HCT116 (cell line): ENCODE measurements at places on chromosomes 12 and 14. TPM values are rescaled to one million over a fixed set of nuclear protein-coding genes. Genes with fewer than 3 reads are reported as not detected.
A peak's percentile ranks its signal among the peaks of the same experiment; 100 is the strongest.

DNA sequence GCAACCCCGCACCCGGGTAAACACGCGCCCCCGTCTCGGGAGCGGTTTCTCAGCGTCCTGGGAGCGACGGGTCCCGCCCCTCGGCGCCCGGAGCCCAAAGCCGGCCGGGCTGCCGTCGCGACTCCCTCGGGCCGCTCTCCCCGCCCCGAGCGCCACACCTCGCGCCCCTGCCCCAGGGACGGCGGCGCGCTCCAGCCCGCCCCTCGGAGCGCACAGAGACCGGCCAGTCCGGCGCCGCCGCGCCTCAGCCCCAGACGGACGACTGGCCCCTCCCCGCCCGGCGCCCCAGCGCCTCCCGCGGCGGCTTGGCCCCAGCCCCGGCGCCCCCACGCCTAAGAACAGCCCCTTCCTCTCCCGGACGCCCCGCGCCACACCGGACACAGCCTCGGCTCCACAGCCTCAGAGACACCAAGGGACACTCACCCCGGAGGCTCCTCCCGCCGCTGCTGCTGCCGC lies 411 bp downstream of the BTBD7 start:
- DNase-seq = no peak

The IKZF4 gene
- 8.5 TPM for total RNA-seq

The WNT1 gene
- total RNA-seq = not detected

DNA sequence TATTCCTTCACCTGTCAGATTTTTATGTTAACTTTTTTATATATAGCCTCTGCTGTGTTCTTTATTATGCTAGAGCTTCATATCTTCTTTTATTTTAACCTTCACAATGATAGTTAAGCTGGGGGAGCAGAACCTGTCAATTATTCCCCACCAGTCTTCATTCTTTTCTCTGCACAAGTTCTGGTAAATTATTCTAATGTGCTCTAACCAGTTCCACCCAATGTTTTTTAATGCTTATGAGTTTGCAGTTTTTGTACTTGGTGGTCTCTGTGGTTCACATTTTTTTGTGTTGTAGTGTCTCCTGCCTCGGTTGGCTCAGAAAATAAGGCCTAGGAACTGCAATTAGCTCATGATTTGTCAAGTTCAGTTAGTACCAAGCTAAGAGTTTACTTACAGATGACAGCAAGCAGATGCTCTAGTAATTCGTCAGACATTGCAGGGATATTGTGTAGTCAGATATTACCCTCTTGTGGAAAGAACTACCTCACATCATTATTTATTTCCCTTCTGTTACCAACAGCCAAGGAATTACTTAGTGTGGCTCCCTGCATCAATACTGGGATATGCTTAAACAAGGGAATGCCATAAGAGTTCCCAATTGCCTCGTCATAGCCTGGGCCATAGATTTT lies 14.5 kb downstream of the DYRK2 start:
- no peak for DNase-seq

DNA sequence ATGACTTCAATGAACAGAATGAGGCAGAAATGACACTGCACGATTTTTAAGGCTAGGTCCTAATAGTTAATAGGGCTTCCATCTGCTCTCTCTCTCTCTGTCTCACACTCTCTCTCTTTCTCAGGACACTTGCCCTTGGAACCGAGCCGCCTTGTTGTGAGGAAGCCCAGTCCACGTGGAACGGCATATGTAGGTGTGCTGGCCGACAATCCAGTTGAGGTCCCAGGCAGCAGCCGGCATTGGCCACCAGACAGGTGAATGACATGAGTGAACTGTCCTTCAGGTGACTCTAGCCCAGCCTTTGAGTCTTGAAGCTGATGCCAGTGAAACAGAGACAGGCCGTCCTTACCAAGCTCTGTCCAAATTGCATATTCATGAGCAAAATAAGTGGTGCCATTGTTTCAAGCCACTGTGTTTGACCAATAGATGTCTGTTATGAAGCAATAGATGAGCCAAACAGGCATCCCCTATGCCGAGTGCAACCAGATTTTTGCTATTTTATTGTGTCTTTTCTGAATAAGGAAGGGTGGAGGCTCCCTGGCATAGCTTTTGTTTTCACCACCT lies 217.5 kb upstream of the LHX5 start:
- DNase-seq = no peak

The B4GALNT3 gene
- 18.2 TPM for total RNA-seq

DNA sequence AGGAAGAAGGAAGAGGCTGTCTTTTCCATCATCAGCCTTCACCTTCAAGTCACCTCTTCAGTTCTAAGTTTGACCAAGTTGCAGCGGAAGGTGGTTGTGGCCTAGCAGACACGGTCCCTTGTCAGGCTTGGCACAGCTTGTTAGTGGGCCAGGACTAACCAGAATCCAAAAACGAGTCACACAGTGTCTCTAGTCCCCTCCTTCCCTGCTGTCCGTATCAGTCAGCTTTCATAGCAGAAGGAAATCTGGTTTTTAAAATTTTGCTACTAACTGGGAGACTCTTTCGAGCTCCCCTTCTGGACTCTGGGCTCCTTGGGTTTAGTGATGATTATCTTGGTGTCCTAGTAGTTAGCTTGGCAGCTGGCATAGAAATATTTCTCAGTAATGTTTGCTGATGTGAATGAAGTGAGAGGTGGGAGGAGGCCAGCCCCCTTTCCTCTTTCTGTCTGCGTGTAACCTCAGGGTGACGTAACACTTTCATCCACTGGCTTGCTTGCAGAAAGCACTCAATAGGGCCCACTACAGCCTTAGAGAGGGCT lies 3.8 kb downstream of the ETV6 start:
- no peak for DNase-seq

DNA sequence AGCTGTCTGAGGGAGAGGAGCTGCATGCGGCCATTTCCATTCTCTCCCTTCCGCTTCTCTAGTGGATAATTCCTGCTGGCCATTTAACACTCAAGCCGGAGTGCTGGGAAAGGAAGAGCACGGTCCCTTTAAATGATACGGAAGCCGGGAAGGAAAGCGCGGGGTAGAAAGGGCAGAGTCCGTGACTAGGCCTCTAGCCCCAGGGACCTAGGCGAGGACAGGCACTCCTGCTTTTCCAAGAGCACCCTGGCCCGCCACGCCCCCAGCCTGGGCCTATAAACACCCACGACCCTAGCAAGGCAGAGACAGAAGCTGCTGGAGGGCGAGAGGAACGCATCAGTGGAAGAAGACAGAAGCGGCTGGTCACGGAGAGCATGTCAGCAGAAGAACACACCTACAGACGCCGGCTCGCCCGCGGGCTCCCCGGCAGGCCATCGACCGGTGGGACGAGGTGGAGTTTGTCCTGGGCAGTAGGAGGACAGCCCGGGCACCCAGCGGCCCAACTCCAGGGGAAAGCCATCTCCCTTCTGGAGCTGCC lies 1206.6 kb upstream of the TMEM132C start:
- DNase-seq = peak; percentile 80

The KRT85 gene
- total RNA-seq = not detected

GRCh38 chr12:107339487-107339886 lies 246.1 kb upstream of the CRY1 start:
- no peak for DNase-seq

The CLECL1 gene
- total RNA-seq = not detected

The BEGAIN gene
- 8.5 TPM for total RNA-seq

The PFDN5 gene
- 318 TPM for total RNA-seq

The KERA gene
- not detected for total RNA-seq

The MYRFL gene
- total RNA-seq = 0.30 TPM

The DCD gene
- not detected for total RNA-seq

GRCh38 chr14:60590991-60591414 lies 58.3 kb downstream of the SIX1 start:
- DNase-seq = no peak

The KRT78 gene
- not detected for total RNA-seq

GRCh38 chr12:58068706-58069105 lies 127.3 kb downstream of the ATP23 start:
- DNase-seq = no peak

GRCh38 chr12:65259501-65259900 lies 19.0 kb upstream of the MSRB3 start:
- DNase-seq = no peak

DNA sequence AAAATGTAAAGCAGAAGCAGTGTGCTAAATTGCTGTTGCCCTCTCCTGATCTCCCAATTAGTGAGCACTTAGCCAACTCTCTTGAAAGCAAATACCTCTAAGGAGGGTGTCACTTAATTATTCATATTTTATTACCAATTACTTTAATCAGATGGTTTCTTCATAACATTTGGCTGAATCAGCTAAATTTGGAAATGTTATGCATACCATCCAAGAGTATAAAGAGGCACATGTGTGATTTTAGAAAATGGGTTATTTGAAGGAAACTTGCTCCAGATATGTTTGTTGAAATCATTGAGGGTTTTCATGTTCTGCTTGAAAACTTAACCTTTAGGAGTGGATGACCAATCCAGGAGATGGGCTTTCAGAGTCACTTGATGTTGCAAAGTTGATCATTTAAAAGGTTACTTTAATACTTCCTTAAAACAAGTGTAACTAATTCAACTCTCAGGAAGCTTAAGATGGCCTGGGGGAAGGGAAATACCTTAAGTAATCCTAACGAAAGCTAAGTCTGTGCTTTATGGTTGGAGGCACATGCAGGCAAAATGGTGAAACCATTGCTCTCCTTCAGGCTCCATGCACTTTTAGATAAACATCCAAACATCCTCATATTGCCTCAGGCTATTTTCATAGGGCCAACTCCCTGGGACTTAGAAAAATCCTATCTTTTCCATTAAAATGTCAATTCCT lies 434.5 kb downstream of the MDGA2 start:
- no peak for DNase-seq

The MIP gene
- 0.79 TPM for total RNA-seq

DNA sequence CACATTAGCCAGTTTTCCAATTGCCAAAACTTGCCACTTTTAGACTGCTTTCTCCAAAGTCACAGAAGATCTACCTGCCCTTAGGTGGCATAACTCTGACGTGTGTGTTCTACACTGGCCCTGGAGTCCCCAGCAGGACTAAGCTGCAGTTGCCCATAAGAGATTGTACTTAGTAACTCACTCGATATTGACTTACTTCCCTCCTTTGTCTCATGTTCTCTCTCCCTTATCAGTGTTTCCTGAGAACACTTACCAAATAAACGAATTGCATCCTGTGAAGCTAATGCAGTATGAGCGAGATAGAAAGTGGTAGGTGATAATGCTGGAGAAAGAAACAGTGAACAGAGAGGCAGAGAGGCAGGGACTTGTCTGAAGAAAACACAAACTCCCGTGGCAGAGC lies 117.2 kb downstream of the NUAK1 start:
- no peak for DNase-seq

DNA sequence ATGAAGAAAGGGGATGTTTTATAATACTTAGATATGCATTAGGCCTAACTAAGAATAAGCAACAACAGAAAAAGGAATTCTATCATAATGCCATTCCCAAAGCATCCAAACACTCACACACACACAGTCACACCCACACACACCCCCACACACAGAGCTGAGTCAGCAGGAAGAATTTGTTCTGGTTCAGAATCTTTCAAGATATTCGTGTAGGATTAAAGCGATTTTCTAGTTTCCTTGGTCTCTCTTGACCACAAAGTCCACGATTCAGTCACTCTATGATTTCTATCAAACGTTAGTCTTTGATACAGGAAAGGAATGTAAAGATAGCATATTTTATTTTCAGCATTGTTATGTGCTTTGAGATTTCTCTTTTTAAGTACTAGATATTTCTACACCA lies 382.6 kb upstream of the DCN start:
- no peak for DNase-seq

DNA sequence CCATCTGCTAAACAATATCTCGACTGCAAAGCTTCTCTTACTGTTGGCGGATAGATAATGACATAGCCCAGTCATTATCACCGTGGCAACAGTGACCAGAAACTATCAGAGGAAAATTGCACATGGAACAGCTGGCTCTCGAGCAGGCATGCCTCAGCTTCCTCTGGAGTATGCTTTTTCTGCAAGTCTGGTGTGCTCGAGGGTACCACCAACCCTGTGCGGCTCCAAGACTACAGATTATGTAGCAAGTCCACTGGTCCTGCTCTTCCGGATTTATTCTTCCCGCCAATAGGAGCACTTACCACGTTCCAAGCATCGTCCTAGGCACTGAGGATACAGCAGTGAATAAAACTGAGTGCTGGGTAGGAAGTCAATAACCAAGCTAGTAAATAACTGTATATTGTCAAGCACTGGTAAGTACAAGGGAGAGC lies 1.4 kb upstream of the GLRX5 start:
- no peak for DNase-seq

DNA sequence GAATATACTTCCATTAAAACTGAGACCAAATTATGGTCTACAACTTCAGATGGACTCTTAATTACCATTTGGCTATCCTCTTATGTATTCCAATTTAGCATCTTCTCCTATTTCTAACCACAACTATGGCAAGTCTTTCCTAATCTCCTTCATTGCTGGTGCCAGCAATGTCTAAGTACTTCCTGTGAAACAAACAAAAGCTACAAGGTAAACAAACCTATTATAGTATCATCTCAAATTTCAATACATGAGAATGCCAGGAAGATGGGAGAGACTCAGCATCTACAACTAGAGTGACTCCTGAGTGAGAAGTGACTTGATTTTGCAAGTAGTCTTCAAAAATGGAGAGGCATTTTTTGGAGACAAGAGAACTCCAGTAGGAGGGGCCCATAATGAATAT lies 202.9 kb upstream of the ATXN7L3B start:
- peak; percentile 26 for DNase-seq

DNA sequence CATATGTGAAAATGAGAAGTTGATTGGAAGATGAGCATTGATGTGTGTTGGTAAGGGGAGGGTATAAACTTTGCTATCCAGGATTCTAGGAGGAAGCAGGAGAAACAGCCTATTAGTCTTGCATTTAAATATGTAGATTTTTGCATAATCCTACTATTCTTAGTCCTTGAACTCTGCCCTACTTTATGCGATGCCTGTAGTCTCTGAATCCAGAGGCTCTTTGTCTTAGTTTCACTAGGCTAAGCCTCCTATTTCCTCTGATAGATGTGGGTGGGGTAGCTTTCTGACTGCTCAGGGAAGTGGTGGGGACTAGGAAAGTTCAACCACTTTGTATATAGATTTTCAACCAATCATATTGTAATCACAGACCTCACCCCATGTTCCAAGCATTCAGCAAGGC lies 49.5 kb upstream of the KCNC2 start:
- no peak for DNase-seq

GRCh38 chr12:122013136-122013535 lies 8.5 kb upstream of the BCL7A start:
- no peak for DNase-seq
